ENCODE measurements at places on chromosomes 3 and 15.
A peak's percentile ranks its signal among the peaks of the same experiment; 100 is the strongest.

GRCh38 chr3:3013317-3014052, 96.7 kb downstream of the IL5RA start:
- DNase-seq = no peak

DNA sequence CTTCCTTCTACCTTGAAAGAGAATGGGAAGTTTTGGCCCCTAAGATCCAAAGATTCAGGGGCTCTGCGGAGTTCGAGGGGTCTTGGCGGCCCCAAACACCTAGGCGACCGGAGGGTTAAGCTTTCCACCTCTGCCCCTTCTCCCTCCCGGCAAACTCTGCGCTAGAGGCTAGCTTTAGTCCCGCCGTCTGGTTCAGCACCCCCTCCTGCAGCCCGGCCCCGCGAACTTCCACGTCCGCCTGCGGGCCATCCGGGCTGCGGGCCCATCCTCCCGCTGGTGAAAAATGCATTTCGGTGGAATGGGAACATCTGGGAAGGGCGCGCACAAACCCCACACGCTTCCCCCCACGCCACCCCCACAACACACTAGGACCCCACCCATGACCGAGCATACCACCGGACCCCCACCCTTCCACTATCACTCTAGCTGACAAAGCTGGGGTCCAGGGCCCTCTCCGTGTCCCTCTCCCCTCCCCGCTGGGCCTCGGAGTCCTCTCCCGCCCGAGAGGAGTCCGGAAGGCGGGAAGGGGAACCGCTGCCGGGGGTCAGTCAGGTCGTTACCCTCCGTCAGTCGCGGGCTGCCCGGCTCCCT, 1.0 kb downstream of the SHOX2 start:
- DNase-seq = no peak

DNA sequence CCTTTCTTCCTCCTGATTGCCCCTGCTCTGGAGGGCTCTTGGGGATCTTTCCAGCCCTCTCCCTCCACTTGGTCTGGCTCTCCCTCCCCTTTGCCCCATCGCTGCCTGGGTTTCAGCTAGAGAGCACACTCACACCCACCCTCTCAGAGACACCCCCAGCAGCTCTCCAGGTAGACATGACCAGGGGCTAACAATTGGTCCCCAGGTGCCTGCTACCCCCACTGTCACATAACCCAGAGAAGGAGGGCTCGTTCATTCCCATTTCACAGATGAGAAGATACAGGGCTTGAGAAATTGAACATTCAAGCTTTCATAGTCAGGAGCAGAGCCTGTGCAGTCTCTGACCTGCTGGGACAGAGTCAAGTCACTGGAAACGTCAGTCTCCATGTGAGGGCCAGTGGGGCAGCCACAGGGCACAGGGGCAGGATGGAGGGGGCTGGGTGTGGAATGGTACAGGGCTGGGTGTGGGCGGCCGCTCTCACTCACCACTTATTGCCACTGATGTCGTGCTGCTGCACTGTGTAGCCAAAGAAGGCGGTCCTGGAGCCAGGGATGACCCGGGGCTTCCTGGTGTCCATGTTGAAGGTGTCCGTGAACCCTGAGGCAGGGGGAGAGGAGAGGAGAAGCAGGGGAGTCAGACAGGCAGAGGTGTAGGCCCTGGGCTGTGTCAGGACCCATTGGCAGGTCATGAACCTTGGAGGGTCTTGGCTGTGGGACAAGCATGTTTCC, 29.4 kb downstream of the ITGA11 start:
- no peak for DNase-seq

- peak; percentile 75 for DNase-seq
Observed at GRCh38 chr3:64131725-64132469, 93.4 kb downstream of the PRICKLE2 start.

- no peak for DNase-seq
Observed at GRCh38 chr3:71355862-71356261, 227.7 kb downstream of the FOXP1 start.

Measured in DMS 273 treated with DMSO at 0.1 percent for 48 hours (cell line).